ENCODE measurements at places on chromosomes 13 and 19. TPM values are rescaled to one million over a fixed set of nuclear protein-coding genes. Genes with fewer than 3 reads are reported as not detected.

Gene CRTC1
- total RNA-seq: 4.0 TPM

Gene ZIK1
- total RNA-seq: not detected

Gene SOX21
- total RNA-seq: 0.82 TPM

Gene DHDH
- 1.7 TPM for total RNA-seq

Gene XAB2
- 24.5 TPM for total RNA-seq

Gene RNF225
- total RNA-seq: not detected

Gene MYH14
- 6.4 TPM for total RNA-seq

Gene CEACAM20
- total RNA-seq: not detected

Gene AKAP8L
- 35.7 TPM for total RNA-seq

Gene ADPRHL1
- total RNA-seq: 17.5 TPM

Gene FUT2
- not detected for total RNA-seq

Gene SERP2
- not detected for total RNA-seq

Gene KISS1R
- total RNA-seq: 0.28 TPM

Gene PTBP1
- total RNA-seq: 217 TPM

Gene SHISA7
- total RNA-seq: not detected

Gene PSG3
- not detected for total RNA-seq

Gene PEX11G
- total RNA-seq: 1.9 TPM

Gene TSKS
- total RNA-seq: not detected

Gene LYL1
- 0.64 TPM for total RNA-seq

Measured in A549 treated with GW870086 at 1 μM for 4 hours (cell line).